Stimulated activated CD8-positive, alpha-beta memory T cell treated with anti-CD3 and anti-CD28 coated beads, Interleukin-7, amount 100 ng/mL, for 4 hours (primary cell): ENCODE measurements at places on chromosomes 6 and 20.
A peak's percentile ranks its signal among the peaks of the same experiment; 100 is the strongest.

GRCh38 chr20:61556111-61556510, 304.1 kb downstream of the CDH4 start:
- DNase-seq: no peak

DNA sequence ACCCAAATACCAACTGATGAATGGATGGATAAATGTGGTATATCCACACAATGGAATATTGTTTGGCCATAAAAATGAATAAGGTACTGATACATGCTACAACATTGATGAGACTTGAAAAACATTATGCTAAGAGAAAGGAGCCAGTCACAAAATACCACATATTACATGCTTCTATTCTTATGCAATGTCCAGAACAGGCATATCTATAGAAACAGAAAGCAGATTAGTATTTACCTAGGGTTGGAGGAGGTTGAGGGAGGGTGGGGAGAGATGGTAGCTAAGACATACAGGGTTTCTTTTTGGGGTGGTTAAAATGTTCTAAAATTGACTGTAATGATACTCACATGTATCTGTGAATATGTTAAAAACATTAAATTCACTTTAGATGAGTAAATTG, 24.8 kb upstream of the TBX18 start:
- no peak for DNase-seq

GRCh38 chr6:137155830-137156229, 17.6 kb downstream of the IL22RA2 start:
- DNase-seq: peak; percentile 21

- DNase-seq: no peak
Measured at GRCh38 chr6:39303425-39304153, 10.6 kb downstream of the KCNK17 start.

DNA sequence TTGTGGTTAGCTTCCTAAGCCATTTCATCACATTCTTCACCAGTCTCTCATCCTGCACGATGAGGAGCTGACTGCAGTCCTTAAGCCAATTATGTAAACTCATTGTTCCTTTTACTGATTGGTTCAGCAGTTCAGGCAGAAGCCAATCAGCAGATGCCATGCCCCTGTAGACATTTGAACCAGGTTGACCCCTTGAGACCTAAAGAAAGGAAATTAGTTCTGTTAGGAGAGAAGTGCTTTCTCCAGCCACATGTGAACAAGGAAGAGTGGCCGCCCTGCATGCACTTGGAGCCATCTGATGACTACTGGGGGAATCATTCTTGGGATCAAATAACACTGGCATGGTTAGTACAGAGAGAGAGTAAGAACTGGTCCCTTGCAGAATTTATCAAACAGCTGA, 535.2 kb upstream of the ID4 start:
- DNase-seq: no peak

DNA sequence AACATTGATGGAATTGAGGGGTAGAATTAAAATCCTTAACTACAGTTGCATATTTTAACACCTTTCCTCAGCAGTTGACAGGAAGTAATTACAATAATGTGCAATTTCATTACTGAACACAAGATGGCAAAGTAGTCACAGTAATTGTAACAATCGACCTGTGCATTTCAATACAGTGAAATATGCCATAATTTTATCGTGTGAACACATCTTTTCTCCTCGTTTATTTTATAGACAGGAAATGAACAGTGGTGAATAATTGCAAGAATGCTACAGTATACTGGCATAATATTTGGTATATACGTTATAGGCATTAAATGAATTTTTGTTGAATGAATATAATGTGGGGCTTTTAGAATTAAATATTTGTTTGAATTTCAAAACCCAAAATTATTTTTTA, 25.0 kb downstream of the CYB5R4 start:
- no peak for DNase-seq

DNA sequence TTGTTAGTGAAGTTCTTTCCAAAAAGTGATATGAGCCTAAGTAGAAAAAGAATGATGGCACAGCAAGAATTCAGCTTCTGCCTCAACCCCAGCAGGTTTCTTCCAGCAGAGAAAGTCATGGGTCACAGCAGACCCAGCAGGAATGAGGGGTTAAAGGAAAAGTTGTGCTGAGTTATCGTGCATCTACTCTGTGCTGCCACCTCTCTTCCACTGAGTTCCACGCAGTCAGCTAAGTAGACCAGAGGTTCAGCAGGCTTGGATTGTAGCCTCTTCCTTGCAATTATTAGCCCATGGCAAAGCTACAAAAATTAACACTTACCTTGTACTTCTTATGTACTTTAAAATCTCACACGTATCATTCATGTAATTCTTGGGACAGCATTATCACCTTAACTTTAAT, 510.8 kb downstream of the PTPRT start:
- no peak for DNase-seq

- no peak for DNase-seq
Measured at GRCh38 chr6:31110825-31111582, 1.4 kb downstream of the C6orf15 start.

GRCh38 chr6:144559865-144560593, 274.9 kb downstream of the UTRN start:
- no peak for DNase-seq

- no peak for DNase-seq
Measured at GRCh38 chr20:4134861-4135379, 119.6 kb upstream of the RNF24 start.

DNA sequence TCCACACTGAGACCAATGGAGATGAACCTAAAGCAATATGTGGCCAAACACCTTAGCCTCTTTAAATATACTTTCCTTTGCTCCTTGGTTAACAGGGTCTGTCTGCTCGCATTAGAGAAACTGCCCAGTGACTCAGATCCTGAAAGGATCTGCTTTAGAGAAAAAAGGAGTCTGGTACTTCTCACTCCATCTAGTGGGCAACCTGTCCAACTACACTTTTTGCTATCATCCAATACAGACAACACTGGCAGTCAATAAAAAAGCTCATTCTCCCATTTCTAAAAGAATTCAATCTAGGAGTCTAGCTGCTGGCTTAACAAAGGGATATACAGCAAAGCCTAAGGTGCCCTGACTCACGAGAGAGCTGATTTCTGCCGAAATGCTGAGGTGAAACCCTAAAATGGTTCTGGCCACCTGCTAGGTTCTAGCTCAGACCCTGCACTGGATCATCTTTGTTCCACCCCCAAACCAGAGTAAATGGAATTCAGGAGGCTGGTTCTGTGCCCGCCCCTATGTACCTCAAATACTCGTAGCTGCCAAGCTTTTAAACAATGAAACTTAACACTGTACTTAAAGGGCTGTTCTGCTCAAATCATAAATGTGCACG, 11.5 kb downstream of the GNL1 start:
- DNase-seq: no peak

DNA sequence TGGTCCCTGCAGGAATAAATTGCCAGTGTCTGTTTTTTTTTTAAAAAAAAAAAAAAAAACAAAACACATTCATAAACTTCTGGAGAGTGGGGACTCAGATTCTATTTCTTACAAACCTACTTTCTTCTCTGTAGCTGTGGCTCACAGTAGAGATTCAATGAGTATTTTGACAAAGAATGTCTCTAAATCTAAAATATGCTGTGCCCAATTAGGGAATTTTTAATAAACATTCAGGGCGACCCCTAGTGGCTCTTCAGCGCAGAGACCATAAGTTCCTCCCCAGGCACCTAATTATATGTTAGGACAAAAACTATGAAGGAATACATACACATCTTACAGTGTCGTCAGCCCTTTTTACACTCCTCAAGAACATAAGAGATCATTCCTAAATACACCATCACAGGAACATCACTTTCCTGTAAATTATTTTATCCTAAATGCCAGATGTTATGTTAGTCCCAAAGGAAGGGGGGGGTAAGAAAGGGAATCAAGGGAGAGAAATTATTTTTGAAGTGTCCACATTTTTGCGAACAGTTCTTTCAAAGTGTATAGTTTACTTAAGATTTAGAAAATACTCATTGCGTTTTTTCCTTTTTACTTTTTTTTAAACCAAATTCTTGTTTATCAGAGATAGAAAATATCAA, 21.8 kb upstream of the NAA20 start:
- DNase-seq: no peak

DNA sequence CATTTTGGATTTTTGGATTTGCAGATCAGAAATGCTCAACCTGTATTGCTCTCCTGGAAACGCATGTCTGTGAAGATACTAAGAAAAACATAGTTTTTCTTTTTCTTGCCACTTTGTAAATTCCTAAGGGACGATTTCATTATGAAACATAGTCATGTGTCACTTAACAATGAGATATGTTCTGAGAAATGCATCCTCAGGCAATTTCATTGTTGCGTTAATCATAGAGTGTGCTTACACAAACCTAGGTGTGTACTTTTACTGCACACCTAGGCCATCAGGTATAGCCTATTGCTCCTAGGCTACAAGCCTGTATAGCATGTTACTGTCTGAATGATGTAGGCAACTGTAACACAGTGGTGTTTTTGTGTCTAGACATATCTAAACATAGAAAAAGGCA, 13.4 kb upstream of the THEMIS start:
- no peak for DNase-seq

DNA sequence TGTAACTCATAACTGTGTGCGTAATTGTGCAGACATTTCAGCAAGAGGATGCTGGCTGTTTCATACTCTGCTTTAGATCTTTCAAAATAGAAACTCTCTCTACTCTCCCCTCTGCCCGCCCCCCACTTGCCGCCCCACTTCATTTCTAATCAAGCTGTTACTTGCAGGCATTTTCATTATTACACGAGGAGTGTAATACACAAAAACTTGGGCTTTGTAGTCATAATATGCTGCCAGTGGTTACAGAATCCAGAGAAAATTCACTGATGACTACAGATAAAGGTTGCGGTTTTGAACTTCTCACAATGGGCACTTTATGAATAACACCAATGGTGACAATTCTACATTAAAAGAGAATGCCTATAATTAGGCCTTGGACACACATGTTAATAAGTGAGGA, 194.0 kb upstream of the POU3F2 start:
- no peak for DNase-seq

DNA sequence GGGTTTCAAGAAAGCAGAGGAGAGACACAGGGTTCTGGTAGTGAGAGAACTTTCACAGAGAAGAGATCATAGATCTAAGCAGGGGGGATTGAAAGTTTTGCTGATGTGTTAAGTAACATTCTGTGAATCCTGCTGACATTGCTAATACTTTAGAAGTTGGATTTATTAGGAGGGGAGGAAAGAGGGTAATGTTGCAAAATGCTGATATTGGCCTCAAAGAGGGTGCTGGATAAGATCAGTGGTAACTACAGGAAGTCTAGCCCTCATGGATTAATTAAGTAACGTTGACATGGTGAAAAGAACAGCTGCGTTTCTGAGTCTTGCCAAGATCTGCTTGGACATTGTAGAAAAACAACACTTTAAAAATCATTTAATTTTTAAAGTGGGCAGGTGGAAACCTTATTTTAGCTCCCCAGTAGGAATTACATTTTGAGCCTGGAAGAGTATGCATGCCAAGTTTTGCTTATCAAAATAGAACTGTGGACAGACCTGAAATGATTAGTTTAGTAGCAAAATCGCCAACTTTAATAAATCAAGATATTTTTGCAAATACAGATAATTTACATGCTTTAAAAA, 606.0 kb upstream of the HTR1E start:
- DNase-seq: no peak

GRCh38 chr6:67287566-67287965, 1347.5 kb upstream of the ADGRB3 start:
- DNase-seq: no peak

GRCh38 chr6:91534614-91535013, 947.7 kb upstream of the MAP3K7 start:
- no peak for DNase-seq

- no peak for DNase-seq
Measured at GRCh38 chr6:132520953-132521352, 8.0 kb upstream of the STX7 start.

- DNase-seq: peak; percentile 29
Measured at GRCh38 chr6:34391786-34392496, 528 bp downstream of the NUDT3 start.

DNA sequence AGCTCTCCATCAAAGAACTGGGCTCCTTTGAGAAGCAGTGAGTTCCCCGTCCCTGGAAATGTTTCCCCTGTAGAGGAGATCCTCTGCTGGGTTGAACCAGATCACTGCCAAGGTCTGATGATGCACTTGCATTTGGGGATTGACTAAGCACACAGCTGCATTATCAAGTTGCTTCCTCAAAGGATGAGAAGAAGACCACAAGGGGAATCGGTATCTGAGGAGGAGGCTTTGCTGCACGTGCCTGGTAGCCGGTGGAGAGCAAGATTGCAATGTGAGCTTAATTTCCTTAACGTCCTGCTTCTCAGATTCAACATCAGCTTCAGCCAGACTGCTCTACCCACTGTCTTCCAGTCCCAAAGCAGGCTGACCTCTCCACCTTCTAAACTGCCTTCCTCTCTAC, 128.8 kb upstream of the STMND1 start:
- DNase-seq: no peak

DNA sequence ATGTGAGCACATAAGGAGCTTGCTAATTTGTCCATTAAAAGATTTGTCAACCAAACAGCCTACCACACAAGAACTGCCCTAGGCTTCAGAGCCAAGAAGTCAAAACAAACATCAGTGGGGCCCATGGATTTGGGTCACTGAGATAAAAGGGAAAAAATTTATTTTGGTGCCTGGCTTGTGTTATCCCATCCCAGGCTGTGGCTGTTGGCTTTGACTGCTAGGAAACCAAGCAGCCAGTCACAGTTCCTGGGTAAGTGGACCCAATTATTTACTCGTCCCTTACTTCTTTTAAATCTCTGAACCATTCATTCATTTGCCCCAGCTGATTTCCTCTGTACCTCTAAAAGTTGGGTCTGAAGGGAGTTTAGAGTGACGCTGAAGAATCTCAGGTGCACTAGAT, 41.3 kb downstream of the EDN1 start:
- no peak for DNase-seq

GRCh38 chr6:14040042-14040441, 77.5 kb upstream of the CD83 start:
- no peak for DNase-seq

DNA sequence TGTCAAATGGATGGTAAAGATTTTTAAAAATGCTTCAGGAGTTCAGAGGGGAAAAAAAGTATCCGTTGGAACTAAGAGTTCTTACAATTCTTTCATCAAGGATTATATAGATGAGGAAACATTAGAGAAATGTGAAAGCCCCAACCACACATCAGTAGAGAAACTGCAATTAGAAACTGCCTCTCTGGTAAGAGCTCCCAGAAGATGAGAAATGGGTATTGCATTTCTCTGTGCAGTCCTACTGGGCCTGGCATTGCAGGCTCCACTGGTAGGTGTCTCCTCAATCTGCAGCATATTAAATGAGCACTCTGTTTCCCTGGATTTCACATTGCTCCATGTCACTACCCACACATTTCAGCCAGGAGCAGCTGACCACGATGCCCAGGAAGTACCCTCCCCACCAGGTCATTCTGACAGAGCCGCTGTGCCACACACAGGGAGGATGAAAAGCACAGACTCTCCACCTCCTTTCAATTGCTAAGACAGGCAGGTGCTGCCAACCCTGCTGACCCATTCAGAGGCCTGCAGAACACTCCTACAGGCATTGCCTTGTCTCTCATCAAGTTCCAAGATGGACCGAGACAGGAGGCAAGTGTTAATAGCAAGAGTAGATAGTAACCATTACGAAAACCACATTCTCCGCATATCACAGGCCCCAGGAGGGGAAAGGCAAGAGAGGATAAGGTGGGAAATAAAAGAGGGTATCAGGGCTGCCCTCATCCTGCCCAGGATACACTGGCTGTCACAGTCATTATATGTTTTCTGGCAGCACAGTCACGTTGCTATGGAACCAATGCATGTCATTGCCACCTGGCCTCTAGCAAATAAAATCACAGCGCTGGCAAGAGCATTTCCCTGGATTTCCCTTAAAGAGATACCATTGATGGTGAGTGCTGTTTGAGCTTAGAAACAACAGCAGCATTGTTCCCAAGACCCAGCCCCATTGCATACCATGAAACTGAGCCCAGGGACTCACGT, 241.7 kb downstream of the ATXN1 start:
- DNase-seq: no peak
